ENCODE measurements at places on chromosomes 11 and 22.

- no peak for DNase-seq
Observed at GRCh38 chr22:46180370-46181137, 30.2 kb downstream of the PPARA start.

GRCh38 chr11:94854770-94855633 lies 86.8 kb downstream of the AMOTL1 start:
- DNase-seq, result no peak

- no peak for DNase-seq
Observed at GRCh38 chr22:31603574-31603973, 58.4 kb downstream of the PISD start.

DNA sequence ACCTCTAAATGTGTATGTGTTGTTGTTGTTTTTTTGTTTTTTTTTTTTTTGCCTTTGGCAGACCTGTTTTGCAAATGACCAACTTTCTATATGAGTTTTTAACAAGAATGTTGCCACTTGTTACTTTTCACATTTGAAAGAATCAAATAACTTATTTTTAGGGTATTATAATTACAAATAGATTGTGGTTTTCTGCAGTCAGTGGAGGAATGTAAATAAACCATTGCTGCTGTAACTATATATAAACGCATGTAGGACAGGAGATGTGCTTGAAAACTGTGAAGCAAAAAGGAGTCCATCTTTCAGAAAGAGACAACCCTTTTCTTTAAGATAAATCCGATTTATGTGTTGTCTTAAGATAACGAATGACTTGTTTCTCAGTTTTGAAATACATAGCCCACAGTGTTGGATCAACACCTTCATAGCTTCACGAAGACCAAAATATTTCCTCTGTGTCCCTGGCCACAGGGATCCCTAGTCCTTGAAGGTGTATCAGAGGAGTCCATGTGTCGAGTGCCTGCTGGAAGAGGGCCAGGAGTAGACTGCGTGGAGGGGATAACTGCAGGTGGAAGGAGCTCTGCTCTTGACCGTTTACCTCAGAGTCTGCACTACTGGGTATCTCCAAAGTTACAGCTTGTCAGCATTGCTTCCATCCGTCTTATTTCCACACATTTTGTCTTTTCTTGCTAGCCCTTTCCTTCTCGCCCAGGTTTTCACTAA lies 24.7 kb downstream of the TNRC6B start:
- no peak for DNase-seq

DNA sequence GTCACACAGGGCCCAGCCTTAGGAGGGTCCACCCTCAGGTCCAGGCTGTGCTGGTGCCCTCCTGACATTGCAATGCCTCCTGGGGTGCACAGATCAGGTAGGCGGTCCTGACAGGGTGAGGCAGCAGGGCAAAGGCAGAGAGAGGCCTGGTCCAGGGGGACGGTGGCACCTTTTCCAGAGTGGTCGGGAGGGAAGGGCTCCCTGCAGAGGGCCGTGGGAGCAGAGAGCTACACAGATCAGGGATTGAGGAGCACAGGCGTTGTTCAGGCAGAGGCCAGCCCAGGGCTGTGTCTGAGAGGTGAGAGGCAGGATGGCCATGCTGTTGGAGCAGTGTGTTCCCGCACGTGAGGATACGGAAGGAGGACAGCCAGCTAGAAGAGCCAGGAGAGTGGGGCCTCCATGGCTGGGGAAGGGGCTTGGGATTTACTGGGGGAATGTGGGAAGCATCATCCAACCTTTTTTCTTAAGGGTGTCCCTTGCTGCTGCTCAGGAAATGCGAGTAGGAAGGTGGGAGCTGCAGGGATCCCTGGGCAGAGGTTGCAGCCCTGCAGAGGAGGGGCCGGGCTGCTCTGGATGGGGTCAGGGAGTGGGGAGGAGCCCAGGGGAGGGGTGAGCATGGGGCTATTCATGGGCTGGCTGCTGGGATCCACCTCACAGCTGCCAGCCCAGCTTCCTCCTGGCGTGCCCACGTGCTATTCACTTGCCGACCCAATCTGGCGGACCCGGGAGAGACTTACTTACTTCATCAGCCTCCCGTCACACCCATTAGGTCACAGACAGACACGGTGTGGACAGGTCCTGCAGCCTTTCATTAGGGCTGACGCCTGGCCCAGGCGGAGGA lies 1516.4 kb downstream of the TBC1D22A start:
- DNase-seq, result peak; percentile 59

GRCh38 chr11:74620531-74620930 lies 28.1 kb downstream of the POLD3 start:
- no peak for DNase-seq

DNA sequence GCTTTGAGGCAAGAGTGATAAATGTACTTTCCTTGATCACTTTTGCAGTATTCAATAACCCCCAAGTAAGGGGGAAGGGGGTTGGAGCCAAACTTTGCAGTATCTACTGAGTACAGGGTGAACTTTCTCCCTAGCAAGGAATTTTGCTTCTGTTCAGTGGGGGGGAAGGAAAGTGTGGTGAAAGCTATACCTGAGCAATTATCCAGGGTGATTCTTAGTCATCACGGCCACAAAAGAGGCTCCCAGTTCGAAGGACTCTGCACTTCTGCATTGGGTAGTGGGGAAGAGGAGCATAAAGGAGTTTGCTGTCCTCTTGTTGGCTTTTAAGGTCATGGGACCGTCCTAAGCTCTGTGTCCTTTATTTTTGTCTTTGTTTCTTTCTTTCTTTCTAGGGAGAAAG lies 346.5 kb upstream of the SYN3 start:
- no peak for DNase-seq

GRCh38 chr22:48254311-48254873 lies 1491.9 kb downstream of the TBC1D22A start:
- peak; percentile 55 for DNase-seq

GRCh38 chr11:118227865-118228785 lies 3.3 kb upstream of the JAML start:
- no peak for DNase-seq

DNA sequence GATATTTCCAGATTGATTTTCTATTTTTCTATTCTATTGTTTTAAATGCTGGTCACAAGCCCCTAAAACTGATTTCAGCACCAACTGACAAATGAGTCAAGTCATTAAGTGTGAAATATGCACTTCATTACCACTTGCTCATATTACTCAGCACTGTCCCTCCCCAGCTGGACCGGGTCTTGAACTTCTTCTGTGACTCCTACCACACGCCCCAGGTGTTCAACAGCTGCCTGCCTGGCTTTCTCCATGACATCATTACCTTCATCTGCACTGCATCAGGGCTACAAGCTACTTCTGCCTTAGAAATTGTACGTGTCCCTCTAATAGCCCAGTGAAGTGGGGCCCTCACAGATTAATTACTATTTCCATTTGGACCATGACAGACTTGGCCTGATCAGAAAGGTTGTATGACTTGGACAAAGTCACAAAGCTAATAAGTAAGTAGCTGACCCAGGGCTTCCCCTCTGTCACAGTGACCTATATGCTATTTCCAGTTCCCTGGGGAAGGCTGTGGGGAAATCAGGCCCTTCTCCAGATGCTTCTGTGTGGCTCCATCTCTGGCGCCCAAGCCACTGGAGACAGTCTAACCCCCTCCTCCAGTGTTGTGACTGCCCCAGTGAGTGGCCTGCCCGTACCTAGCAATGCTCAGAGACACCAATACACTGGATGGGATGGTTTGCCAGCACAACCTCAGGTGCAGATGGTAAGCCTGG lies 18.1 kb downstream of the TBC1D10A start:
- DNase-seq, result no peak

DNA sequence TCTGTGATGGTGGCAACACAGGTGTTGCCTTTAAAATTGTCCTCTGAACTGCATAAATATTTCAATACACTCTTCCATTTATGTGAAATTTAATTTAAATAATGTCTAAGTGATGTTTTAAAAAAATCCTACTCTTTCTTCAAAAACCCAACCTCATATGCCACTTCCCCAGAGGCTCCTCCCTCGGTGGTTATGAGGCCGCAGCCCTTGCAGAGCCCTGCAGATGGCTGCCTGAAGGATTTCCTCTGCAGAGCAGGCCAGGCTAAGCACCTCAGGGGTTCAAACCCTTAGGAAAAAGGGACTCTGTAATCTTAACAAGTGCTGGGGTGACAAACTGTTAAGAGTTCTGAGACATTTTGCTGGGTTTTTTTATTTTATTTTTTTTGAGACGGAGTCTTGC lies 25.2 kb downstream of the MORC2 start:
- DNase-seq, result no peak

- no peak for DNase-seq
Observed at GRCh38 chr11:5983443-5983842, 3.3 kb downstream of the OR52L1 start.

DNA sequence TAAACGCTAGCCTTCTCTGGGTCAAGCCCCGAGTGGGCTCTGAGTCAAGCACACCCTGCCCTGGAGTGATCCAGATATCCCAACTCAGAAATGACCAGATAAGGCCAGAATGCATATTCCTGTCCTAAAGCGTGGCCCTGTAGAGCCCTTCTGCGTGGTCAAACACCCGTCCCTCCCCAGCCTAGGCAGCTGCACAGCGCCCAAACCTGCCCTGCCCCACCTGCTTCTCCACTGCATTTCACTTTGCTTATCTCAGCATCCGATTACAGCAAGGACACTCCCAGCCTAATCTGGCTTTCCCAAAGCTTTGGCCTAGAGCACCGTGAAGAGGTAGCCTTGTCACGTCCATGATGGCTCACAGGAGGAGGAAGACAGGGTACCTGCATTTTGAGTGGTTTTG lies 11.9 kb upstream of the TMPRSS4 start:
- DNase-seq, result no peak

GRCh38 chr22:24450610-24451009 lies 23.2 kb downstream of the ADORA2A start:
- DNase-seq, result peak; percentile 60

GRCh38 chr22:24153353-24153752 lies 27.9 kb upstream of the SUSD2 start:
- DNase-seq, result no peak

DNA sequence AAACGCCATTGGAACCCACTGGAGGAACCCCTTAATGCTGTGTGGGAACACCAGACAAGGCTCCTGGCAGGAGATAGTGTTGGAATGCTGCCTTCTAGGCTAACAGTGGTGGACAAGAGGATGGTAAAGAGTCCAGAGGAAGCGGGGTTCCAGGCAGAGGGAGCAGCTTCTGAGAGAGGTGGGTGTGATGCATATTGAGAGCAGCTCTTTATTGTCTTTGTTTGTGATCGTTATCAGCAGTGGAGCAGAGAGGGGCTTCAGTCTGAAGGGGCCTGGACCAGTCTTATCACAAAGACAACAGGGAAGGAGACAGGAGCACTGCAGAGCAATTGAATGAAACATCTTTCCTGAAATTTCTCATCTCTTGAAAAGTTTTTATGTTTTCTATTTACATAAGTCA lies 106.8 kb upstream of the PLET1 start:
- no peak for DNase-seq

DNA sequence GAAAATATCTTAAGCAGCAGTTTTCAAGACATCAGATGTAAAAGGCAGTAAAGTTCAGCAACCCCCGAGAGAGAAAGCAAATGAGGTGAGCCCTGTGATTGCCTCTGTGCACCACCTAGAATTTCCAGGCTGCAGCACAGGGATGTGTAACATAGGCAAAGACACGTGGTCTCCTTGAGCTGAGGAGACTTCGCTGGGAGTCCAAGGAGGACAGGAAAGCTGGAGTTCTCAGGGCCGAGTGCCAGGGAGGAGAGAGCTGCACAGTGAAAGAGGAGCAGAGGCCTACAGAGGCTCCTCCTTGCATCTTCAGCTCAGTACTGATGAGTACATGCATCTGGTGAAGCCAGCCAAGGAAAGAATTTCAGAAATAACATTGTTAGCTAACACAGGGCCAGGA lies 17.6 kb upstream of the TOLLIP start:
- no peak for DNase-seq

DNA sequence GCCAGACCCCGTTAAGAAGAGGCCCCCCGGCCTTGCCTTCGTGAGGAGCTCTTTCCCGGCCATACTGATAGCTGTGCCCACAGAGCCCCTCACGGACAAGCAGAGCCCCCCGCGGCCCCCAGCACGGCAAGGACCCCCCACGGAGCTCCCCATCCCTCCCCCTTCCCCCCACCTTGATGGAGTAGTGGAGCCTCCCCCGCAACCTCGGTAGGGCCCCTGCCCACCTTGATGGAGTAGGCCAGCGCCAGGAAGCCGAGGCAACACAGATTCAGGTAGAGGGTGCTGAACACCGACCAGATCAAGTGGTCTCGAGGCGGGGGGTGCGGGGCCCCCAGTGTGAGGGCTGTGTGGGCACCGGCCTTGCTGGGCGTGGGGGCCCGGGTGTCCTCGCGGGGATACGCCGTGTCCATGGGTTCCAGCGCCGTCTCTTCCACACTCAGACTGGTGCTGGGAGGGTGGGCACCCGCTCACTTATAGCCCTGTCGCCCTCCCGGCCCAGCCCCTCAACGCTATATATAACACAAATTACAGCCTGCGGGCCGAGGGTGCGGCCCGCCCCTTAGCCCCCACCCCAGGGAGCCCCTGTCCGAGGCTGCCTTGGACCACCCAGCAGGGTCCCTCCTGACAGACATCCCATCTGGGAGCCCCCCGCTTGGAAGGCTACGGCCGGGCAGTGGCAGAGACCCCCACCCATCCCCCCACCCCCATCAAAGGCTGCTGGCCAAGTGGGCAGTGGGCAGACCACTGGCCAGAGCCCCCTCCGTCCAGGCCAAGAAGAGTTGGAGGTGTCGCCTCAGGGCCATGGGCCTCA lies at the start of gene IFITM5:
TSS of gene IFITM5 (minus strand) at position 446 of the 811 bp plus-strand sequence. CDS start at position 410, 36 bp downstream.
- DNase-seq, result no peak

DNA sequence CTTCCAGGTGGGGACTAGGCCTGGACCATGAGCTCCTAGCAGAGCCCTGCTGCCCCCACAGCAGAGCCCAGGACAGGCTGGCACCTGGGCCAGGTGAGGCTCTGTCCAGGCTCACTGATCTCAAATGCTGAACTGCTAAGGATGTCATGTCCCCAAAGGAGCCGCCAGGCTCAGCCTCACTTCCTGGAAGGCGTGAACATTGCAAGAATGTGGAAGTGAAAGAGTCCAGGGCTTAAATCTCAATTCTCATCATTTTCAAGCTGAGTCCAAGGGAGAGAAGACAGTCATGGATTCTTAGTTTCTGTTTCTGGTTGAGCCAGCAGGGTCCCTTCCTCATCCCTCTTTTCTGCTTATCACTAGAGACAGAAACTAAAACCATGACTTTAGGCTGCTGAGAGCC lies 5.0 kb downstream of the ASCL2 start:
- peak; percentile 26 for DNase-seq

DNA sequence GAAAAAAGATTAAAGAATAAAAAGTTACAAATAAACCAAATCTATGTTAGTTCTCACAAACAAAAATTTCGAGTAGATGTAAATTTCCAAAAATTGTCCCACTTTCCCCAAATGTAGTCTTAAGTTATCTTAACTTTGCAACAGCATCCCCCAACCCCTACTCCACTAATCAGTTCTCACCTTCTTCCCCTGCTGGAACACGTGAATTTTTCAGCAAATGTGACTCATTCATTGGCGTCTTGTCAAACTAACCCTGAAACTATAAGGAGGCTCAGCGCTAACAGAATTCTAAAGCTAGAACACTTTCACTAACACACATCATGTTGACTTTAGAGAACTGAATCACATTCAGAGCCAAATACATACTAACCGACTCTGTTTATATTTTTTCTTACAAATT lies 46.1 kb downstream of the PHF21A start:
- DNase-seq, result no peak

DNA sequence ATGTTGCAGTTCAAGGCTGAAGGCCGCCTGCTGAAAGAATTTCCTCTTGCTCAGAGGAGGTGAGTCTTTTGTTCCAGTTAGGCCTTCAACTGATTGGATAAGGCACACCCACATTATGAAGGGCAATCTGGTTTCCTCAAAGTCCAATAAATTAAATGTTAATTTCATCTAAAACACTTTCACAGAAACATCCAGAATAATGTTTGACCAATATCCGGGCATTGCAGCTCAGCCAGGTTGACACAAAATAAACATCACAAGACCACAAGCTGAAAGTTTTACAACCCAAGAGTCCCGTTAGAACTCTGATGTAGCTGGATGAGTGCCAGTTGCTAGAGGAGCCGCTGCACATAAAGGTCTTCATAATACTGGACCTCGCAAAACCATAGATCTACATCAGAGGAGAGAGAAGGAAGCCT lies 64.9 kb upstream of the EED start:
- no peak for DNase-seq
